Caki2 (cell line): ENCODE measurements at places on chromosomes 2 and 18.

- DNase-seq = no peak
Observed at GRCh38 chr18:62522178-62522503, 684 bp upstream of the ZCCHC2 start.

- DNase-seq = peak; percentile 20
Observed at GRCh38 chr2:17573085-17573803, 32.7 kb downstream of the VSNL1 start.

DNA sequence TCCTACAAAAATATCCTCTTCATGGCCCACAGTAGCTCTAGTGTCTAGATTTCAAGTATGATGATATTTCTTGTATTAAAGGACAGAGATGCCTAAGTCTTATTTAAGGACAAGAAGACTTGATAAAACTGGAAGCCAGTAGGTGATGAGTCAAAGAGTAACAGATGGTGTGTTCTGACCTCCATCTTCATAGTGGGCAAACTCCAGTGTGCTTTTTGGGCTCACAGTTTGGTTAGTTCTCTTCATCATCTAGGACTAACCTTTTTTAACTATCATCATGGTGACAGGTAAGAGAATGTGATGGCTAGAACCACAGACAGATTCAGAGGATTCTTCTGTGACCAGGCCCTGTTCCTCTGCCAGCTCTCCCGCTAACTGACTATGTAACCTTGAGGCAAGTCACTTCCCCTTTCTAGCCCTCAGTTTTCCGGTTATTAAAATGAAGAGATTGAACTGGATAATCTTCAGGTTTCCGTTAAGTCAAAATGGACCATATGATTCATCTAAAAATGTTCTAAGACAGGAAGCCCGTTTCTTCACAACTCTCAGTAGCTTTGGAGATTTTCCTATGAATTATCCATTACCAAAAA is 140.3 kb upstream of the RASGRP3 start:
- DNase-seq = no peak

DNA sequence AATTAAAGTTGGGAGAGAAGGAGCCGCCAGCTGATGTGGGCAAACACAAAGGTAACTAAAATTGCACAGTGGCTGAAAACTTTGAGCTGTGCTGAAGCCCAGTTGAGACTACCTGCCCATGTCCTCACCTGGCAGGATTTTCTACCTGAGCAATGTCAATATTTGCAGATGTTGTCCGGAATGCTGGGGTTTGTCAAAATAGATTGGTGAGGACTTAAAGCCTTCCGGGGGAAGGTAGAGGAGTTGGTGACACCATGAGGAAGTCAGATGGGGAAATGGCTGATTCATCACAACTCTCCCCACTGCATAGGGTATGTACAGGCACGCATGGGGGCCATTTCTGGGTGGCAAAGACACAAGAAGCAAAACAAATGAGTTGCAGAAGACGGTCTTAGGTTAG is 114.9 kb downstream of the ALK start:
- no peak for DNase-seq

DNA sequence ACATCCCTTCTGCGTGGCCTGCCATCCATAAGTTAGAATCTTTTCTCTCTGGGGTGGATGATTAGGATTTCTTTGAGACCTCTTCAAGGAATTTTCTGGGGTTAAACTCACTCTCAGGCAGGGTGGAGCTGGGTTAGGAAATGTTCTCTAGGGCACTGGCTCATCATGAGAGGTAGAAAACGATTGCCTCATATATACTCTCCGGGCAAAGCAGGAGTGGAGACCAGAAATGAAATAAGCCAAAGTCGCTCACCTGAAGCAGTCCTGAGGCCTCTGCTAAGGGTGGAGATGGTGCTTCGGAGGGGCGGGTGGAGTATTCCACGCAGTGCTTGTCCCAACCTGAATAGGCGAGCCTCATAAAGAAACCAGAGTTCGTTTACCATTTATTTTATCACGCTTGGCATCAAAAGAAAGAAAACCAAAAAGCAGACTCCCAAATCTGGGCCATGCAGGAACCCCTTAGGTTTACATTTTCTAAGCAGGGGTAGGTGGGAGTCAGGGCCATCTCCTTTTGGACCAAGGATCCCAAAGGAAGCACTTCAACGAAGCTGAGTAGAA is 249.3 kb upstream of the MEIS1 start:
- DNase-seq = no peak

DNA sequence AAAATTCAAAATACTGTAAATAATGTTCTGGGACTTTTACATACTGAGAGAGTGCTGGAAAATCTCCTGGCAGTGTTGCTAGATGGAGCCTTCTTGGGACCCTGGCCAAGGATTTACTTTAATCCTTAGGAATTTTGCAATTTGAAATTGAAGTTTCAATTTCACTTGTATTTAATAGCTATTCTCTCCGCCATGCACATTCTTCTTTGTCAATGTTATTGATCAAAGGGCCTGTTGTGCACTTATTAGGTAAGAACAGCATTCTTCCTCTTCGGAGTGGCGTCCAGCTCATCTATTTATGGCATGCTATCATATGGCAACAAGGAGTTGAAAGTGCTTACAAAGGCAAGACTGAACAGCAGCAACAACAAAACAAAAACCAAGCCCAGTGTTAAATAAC is 40.1 kb upstream of the SOS1 start:
- DNase-seq = no peak

DNA sequence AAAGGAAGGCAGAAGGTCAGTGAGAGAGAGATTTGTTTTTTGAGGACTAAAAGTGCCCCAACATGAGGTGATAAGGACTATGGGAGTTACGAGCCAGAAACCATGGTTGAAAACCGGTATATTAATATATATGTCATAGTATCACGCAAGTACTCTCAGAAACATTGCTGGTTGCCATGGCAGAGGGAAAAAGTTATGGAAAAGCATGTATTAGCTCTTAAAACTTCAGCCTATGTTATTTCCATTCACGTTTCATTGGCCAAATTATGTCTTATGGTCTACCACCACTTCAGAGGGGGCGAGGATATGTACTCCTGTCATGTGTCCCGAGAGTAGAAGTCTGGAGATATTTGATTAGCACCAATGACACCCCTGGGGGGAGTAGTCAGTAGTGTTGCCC is 125.9 kb downstream of the LTBP1 start:
- no peak for DNase-seq

DNA sequence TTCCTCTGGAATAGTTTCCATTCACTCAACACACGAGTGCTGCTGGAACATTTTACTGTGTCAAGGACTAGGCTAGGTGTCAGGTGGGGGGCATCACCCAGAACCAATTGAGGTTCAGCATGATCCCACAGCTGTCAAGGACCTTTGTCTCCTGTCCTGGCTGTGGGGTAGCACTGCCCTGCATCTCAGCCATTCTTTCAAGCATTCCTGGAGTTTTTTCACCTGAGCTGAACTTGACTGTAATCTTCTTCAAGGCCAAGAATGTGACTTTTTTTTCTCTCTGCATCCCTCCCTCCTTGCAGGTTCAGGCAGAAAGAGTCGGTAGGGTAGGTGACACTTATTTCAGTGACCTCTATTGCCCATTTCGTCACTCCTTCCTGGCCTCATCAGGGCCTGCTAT is 3.5 kb downstream of the MAPK4 start:
- no peak for DNase-seq

DNA sequence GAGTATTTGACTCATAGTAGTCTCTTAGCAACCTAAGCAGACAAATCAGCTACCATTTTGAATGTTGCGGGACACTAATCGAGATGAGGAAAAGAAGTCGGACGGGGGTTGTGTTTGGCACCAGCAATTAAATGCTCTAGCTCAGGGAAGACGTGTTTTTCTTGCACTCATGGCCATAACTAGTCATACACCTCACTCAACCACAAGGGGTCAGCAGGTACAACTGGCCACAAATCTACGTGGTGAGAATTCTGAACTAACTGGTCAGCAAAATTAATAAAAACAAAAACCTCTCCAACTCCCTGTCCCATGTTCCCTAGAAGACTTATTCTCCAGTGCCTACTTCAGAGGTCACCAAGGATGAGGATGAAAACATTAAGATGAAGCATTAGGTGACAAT is 1467.8 kb downstream of the DPP10 start:
- DNase-seq = no peak

GRCh38 chr2:129912871-129913694 is 66.4 kb upstream of the RAB6C start:
- DNase-seq = no peak

GRCh38 chr2:231362555-231363184 is 32.8 kb upstream of the B3GNT7 start:
- no peak for DNase-seq

DNA sequence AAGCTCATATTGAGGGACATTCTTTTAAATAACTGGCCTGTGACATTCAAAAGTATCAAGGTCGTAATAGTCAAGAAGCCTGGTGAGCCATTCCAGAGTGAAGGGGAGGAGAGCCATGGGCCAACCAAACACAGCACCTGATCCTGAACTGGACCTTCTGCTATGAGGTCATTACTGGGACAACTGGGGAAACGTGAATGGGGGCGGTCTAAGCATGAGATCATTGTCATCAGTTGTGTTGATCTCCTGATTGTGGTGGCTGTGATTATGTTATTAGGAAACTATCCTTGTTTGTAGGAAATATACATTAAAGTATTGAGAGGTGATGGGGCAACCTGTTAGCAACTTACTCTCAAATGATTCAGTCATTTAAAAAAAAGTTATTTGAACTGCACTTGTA is 79.3 kb downstream of the FBXO15 start:
- no peak for DNase-seq

DNA sequence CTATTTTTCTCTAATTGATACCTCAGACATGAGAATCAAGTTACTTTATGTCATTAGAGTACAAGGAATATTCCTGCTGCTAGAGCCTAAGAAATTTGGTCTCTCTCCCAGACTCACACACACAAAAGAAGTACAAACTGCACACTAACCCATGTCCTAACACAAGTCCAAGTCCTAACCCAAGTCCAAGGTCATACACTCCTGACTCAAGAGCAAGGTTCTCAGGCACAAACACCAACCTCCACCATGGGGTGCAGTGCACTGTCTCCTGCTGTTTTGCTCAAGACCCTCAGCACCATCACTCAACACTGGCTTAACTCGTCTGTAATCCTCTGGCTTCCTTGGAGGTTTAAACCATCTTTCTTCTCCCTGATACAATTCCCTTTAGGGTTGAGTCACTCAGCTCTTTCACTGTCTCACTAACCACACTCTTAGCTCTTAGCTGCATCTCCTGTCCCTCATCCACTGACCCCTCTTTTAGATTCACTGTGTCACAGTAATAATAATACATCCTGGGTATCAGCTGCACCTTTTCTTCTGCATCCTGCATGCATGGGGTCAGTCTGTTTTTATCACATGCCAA is 129.8 kb downstream of the BCL2L11 start:
- DNase-seq = no peak

DNA sequence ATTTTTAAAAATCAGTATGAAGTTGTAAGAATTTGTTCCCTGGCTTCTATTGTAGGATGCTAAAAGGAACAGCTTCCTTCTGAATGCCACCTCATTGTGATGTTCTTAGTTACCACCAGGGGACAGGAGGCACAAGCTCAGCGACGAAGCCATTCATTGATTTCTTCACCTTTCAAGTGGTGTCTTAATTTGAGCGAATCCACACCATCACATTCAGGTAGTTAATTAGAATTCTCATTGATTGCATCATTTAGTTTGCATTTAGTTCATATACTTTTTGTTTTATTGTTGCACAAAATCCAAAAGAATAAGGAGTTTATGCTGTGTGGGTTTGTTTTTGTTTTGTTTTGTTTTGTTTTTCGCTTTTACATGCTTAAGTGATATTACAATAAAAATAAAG is 23.1 kb downstream of the CYP27C1 start:
- peak; percentile 25 for DNase-seq

DNA sequence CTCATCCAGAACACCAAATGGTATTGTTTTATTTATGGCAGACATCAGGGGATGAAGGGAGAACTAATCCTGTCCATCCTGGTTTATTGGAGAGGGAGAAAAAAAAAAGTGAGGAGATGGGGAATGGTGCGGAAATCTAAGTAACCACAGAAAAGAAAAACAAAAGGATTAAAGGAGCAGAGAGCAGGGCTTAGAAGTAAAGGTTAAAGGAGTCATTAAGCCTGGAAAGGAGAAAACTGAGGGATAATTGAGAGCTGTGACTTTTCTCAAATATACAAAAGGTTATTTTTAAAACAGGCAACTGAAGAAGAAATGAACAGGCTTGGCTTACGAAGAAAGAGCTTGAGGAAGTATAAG is 127.2 kb upstream of the PPP1CB start:
- DNase-seq = no peak

DNA sequence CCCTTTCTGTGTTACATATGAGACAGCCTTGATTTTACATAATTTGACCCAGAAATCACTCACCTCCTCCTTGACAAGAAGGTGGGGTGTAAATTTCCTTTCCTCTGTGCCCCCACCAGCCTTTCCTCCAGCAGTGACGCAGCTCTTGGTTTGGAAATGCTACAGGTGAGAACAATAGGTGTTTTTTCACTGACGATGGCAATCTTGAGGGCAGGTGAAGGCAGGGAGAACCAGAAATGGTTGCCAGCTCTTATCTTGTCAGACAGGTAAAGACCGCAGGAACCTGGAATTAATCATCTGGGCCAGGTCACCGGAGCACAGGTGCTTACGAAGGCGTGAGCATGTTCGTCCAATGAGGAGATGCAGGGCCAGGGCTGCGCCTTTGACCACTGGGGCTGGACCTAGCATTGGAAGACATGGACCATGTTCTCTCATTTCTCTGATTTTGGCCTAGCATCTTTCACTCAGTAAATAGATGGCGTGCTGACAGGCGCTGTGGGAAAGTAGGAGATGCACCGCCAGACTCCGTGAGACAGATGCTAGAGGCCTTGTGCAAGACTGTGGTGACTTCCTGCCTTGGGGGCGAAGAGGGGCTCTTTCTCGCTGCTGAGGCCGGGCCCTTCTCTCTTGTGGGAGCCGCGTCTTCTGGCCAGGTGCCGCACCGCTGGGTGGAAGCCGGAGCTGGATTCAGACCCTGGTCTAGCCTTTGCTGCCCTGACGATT is 4.0 kb downstream of the CIDEA start:
- DNase-seq = no peak

GRCh38 chr2:37564356-37564755 is 107.1 kb downstream of the CDC42EP3 start:
- no peak for DNase-seq

- DNase-seq = peak; percentile 14
Observed at GRCh38 chr2:211035548-211036185, 479.3 kb downstream of the CPS1 start.

- peak; percentile 51 for DNase-seq
Observed at GRCh38 chr2:60555066-60555782, 1.8 kb upstream of the BCL11A start.

- DNase-seq = no peak
Observed at GRCh38 chr2:152309352-152310214, 25.4 kb upstream of the FMNL2 start.

DNA sequence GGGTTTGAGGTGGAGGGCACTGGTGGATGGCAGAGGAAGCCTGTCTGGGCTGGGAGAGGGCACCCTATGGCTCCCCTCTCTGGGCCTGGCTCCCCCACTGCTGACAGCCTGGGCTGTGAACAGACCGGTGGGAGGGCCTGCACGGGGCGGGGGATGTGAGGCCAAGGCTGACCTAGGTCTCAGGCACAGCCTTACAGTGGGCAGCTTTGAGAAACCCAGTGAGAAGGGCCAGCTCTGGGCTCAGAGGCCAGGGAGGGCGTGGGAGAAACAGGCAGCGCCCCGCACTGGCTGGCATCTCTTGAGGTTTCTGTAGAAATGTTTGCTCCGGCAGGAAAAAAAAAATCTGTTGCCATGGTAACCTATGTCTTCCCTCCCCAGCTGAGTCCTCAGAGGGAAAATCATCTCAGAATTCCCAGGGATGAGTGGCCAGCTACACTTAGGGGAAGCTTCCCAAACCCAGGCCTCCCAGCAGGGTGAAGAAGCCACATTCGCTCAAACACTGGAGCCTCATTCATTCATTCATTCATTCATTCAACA is 71.7 kb upstream of the TAF1B start:
- peak; percentile 18 for DNase-seq

- DNase-seq = peak; percentile 18
Observed at GRCh38 chr2:101199251-101199791, 48.1 kb upstream of the TBC1D8 start.
